AG20443 (cell line): ENCODE measurements at places on chromosomes 5 and 9.

DNA sequence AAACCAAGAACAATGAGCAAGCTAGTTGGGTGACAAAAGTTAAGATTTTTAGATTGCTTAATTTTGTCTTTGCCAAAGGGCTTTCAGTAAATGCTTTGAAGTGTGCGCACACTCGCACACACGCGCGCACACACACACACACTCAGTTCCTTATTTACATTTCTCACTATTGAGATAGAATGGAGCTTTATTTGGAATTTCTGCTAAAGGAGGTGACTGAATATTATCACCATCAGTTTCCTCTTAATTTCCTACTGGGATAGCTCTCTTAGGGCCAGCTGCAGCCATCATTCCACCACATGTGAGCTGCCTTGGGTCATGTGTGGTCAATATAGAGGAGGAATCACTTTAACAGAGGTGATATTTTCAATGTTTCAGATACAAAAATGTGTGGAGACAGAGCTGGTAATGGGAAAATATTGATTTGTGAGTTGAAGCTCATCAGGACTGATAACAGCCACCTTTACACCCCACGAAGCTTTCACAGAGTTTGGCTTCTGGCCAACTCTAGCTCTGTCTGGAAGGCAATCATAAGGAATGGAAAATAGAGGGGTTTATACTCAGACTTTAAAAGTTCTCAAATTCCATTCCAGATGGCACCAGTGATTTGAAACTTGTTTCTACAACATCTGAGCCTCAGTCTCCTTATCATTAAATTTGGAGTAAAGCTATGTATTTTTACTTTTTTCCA lies 99.9 kb downstream of the MACIR start:
- no peak for DNase-seq

- DNase-seq, result no peak
Measured at GRCh38 chr5:164763206-164763605, 1257.8 kb downstream of the MAT2B start.

DNA sequence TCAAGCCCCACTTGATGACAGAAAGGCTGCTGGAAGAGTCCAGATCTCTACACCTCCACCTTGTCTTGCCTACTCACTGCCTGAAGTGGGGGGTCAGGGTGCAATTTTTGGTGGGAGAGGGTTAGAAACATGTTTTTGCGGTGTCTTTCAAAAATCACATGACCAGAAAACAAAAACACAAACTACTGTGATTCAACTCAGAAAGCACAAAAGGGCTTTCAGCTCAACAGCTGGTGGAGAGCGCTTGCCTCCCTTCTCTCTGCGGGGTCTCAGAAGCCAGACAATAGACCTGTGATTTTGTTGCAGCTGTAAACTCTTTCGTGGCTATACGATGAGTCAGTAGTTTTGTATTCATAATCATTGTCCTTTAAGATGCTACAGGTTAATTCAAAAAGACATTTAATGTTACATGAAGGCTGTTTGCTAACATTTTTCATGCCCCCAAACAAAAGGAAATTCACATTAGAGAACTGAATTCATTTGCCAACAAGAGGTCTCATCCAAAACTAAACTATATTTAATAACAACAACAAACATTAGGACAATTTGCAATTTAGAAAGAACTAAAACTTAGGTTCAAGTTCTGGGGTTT lies 172.6 kb upstream of the RAI14 start:
- DNase-seq, result no peak

- no peak for DNase-seq
Measured at GRCh38 chr5:66494437-66494836, 101.8 kb upstream of the MAST4 start.

- DNase-seq, result no peak
Measured at GRCh38 chr5:160923411-160923810, 71.4 kb upstream of the ATP10B start.

GRCh38 chr9:88215196-88216125 lies 77.2 kb upstream of the SPATA31C2 start:
- no peak for DNase-seq

DNA sequence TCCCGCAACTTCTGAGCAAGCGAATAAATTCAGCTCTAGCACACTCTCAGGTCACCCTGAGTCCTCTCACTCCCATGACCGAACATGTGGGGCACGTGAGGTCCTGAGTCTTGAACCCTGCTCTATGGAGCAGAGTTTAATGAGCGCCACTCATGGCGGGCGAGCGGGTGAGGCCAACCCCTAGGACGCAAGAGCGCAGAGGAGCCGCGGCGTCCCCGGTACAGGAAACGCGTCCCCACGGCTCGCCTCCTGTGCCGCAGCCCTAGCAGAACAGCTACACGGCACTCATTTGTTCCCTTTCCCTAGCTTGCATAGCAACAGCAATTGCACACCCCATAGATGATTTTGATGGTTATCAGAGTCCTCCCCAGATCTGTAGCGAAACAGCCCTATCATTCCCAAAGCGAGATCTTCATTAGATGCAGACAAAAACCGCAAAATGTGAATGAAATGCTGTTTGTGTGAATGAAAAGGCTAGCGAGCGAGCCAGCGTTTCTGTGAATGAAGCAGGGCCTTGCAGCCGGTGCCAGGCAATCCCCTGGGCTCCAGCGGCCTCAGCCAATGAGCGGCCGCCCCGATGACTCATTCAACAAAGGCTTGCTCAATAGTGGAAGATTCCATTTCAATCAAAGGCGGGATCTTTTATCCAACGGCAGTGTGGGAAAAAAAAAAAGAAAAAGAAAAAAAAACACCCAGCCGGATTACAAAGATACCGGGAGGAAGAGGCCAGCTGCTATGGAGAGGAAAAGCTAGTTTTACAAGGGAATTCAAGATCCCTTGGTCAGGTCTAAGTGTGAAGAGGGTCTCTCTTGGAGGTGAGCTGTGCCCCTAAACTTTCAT lies 1.5 kb upstream of the SHC3 start:
- peak; percentile 95 for DNase-seq

DNA sequence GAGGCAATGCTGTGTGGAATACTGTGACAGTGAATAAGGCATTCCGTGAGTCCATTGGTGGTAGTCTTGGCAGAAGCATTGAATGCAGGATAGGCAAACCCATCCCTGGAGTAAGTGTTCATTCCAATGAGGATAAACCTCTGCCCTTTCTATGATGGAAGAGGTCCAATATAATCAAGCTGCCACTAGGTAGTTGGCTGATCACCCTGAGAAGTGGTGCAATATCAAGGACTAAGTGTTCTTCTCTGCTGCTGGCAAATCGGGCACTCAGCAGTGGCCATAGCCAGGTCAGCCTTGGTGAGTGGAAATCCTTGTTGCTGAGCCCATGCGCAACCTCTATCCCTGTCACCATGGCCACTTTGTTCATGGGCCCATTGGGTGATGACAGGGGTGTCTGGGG lies 70.1 kb downstream of the FBXO4 start:
- DNase-seq, result no peak

GRCh38 chr5:6592601-6593000 lies 40.2 kb downstream of the NSUN2 start:
- peak; percentile 57 for DNase-seq

DNA sequence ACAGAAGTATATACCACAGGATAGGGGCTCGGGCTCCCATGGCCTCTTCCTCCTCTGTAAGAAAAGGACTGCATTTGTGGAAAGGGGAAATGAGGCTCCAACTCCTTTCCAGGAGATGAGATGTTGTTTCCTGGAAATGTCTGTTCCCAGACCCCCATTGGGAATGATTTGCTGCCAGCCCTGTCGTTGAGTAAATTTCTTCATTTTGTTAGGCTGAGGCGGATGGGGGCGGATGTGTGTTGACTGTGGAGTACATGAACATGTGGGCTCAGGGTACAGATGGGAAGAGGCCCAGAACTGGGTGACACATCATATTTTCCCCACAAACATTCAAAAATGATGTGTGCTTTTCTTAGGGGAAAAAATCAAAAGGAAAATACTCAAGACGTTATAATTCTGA lies 28.8 kb upstream of the TNFAIP8 start:
- peak; percentile 49 for DNase-seq

DNA sequence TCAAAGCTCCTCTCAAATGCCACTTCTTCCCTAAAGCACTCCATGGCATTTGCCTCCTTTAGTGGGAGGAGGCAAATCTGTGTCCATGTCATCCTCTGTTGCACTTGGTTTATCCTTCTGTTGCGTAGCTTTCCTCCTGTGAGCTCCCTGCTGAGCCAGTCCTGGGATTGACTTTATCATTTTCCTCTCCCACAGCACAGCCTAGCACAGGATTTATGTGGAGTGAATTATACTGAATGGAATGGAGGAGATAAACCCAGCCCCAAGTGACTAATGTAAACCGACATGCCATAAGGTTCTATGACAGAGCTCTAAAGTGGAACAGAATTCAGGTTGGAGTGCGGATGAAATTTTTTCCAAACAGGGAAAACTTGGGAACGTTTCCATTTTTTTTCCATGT lies 26.4 kb upstream of the TOMM5 start:
- peak; percentile 71 for DNase-seq

DNA sequence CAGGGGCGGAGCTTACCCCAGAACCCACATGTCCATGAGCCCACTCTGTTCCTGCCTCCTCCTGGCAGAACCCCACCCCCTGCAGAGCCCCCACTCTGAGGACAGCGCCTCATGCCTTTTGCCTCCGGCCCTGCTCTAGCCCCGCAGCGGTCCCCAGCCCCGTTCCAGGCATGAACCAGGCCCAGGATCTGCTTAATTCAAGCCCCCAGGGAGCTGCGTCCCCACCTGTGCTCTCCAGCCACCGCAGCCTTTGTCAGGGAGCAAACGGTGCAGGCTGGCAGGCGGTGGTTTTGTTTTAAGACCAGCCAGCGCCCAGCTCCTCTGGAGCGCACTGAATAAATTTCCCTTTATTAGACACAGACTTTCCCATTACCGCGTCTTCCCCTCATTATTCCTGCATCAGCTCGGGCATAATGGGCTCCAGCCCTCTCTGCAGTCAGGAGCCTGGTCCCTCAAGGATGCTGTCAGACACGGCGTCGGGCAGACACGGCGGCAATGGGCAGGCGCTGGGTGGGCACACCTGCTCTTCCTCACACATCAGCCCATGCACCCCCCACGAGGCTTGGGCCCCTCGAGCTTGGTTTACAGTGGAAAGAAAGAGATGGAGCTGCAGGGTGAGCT lies 137.6 kb downstream of the OLFM1 start:
- DNase-seq, result no peak

- DNase-seq, result peak; percentile 68
Measured at GRCh38 chr9:112921549-112921948, 30.9 kb upstream of the SLC46A2 start.

GRCh38 chr5:156929366-156929948 lies 33.6 kb downstream of the TIMD4 start:
- no peak for DNase-seq

GRCh38 chr9:116405321-116405720 lies 251.7 kb downstream of the PAPPA start:
- DNase-seq, result no peak

- no peak for DNase-seq
Measured at GRCh38 chr5:148443241-148443640, 59.5 kb downstream of the FBXO38 start.

GRCh38 chr5:156685481-156685880 lies 164.6 kb upstream of the PPP1R2B start:
- DNase-seq, result no peak

- peak; percentile 24 for DNase-seq
Measured at GRCh38 chr9:116420993-116421538, 266.0 kb upstream of the TRIM32 start.

GRCh38 chr5:32223972-32224609 lies 50.0 kb upstream of the GOLPH3 start:
- DNase-seq, result peak; percentile 86

DNA sequence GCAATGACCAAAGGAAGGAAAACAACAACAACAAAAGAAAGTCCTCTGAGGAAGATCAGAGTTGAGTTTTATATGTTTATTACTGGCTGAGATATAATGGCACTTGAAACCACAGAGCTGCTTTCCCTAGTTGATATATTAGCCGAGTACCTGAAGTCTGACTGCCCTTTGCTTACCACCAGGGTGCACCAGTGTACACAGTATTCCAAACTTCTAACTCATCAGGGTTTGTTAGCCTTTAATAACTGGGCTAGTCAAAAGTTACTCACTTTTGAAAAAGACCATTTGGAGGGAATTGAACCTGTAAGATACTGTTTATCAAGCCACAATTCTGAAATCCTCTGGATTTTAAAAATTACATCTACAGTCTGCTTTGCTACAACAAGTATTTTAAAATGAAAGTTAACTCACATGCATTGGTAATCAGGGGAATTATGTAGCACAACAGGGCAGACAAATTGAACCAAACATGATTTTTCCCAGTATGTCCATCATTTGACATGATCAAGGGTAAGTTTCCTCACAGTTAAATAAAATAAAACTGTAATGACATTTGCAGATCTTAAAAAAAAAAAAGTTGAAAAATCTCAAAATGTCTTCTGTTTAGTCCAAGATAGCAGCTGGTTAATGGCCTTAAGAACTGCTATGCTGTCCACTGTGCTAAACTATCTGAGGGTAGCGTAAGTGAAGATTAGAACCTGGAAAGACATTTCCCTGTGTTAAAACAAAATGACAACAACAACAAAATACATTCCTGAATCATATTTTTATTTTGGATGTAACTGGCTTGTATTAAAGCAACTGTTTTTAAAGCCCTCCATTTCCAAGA lies 57.3 kb upstream of the C6 start:
- peak; percentile 61 for DNase-seq

DNA sequence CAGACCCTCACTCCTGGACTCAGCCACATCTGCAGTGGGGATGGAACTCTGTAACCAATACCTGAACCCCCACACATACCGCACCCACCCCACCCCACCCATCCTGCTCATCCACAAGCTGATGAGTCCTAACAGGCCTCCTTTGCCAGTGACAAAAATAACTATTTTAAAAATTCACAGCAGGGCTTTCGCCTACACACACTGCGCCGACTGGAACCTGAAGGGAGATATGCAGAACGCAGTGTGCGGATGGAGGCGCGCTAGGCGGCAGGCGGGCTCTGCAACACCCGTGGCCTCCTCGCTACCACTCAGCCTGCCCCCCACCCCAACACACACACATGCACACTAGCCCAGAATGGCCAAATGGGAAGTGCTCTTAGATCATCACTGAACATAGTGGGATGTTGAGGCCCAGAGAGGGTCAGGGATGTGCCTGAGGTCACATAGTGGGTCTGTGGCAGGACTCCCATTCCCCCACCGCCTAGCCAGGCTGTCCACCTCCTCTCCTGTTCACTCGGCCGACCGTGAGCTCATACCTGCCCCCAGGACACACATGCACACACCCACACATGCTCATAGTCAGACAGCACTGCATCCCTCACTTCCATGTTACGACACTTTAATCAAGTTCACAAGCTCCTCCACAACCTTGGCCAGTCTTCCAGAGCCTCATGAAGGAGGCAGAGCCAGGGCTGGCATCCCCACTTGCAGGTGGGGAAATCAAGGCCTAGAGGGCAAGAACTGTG lies 6.3 kb upstream of the CAMK2A start:
- no peak for DNase-seq

DNA sequence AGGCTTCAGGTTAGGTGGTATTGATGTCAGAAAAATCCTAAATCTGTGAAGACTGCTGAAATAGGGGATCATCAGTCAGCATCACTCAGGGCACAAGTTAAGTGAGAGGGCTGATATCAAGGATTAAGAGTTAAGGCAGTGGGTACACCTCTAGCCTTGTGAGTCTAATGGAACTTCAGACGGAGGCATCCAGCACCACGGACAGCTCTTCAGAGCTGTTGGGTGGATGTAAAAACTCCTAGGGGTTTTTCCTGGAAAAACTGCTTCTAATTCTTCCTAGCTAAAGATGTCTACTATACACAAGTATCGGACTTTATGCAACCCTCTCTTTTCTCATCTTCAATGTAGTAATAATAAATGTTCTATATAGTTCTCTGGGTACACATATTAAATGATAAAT lies 165.9 kb downstream of the SH3GL2 start:
- DNase-seq, result peak; percentile 15

GRCh38 chr9:3795556-3795955 lies 269.8 kb upstream of the RFX3 start:
- no peak for DNase-seq
